ENCODE measurements at places on chromosomes 1 and 21.

DNA sequence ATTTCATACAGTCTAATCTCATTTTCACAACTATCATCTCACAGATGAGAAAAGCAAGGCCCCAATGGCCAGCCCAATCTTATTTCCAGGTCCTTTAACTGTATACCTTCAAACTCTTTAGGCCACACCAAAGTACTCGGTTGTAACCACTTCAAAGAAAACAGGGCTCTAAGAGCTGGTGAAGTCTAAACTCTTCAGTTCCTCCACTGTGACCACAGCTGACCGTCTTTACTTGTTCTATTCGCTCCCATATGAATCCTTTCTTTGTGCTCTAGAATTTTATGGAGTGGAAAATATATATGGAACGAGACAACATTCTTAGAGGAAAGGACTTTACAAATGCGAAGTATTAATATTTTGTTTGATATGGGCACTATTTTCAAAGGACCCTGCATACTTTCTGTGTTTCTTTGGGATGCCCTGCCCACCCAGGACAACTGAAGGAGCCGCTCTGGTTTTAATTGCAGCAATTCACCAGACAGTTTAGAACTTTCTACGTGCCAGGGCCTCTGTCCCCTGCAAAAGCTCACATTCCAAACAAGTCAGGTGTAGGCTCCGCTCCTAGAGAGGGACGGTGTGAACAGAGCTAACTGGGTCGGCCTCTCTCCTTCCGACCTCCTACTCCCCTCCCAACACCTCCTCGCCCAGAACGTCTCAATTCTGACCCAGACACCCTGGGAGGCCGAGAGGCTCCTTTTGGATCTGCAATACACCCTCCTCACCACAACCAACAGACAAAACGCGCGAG, 15.7 kb downstream of the IER5 start:
- no peak for DNase-seq

GRCh38 chr1:61445269-61445825, 279.6 kb downstream of the TM2D1 start:
- DNase-seq = no peak

GRCh38 chr21:45841033-45841432, 140.5 kb upstream of the COL6A1 start:
- DNase-seq = no peak

DNA sequence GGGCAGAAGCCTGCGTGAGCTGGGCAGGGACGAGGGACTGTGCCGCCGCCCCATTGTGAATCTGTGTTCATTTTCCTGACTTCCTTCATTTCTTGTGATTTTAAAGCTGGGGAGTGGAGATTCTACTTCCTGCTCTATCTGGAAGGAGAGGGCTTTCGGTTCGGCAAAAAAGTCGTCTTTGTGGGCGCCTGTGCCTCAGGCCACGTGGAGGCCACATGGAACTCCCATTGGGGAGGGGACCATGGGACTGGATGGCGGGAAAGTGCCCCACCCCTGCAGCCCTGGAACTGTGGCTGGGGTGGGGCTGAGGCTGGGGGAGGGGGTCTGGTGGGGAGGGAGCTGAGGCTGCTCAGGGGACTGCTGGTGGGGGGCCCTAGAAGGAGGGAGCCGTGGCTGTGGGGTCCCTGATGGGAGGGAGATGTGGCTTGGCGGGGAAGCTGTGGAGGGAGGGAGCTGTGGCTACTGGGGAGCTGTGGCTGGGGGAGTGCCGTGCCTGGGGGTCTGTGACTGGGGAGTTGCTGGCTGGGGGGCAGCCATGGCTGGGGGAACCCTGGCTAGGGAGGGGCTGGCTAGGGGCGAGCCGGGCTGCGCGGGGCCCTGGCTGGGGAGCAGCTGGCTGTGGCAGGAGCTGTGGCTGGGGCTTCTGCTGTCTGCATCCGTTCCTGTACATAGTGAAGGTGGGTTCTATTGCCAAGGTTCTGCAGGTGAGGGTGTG, 31.5 kb downstream of the COL18A1 start:
- no peak for DNase-seq

DNA sequence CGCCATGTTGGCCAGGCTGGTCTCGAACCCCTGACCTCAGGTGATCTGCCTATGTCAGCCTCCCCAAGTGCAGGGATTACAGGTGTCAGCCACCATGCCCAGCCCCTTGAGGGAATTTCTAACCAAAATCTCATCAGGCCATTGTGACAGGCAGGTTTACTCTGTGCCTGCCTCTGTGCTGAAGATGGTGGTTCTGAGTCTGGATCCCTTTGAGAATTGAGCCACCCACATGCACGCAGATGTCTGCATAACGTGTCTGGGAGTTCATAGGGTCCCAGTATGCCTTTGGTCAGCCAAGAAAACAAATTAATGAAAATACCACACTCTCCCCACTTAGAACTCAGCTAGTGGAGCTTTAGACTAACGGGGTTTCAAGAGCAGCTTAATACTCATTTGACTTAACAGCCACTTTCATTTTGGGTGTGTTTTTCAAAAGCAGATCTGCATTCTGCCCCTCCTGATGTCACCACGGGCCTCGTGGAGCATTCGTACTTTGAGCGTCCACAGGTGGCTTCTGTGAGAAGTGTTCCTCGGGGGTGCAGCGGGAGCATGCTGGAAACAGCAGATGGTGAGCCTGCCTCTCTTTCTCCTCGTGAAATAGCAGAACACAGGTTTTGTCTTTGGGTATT, 45.3 kb downstream of the DIP2A start:
- DNase-seq = no peak

- DNase-seq = no peak
These were observed 67.8 kb downstream of the NID1 start for GRCh38 chr1:235997049-235997448.

DNA sequence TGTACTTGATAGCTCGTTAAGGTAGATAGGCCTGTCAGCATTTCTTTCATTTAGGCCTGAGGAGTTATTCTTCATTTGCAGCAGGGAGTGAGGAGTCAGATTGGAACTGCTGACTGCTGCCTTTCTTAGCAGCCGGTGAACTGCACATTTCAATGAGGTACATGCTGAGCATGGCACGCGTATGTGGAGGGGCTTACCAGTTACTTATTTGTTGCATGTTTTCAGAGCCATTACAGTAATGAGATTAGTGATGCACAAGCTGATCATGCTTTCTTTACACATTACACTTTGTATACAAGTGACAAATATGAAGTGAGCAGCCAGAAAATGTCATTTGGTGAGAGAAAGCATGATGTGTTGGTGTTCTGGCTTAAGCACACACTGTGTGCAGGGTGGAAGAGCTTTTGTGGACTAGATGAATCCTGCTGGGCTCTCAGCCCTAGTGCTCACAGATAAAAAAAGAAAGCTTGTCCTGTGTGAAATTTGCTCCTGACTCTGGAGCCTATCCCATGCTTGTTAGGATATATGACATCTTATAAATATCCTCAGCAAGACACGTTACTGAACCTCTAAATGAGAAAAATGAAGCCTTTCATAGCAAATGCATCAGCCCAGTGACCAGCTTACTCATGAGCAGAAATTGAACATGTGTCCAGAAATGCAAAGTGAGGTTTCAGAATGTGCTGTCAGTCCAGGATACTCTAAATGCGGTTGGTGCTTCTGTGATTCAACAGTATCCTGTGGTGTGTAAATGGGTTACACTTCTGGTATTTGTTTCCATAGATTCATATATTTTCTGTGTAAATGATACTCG, 574.7 kb upstream of the ADGRL2 start:
- no peak for DNase-seq

DNA sequence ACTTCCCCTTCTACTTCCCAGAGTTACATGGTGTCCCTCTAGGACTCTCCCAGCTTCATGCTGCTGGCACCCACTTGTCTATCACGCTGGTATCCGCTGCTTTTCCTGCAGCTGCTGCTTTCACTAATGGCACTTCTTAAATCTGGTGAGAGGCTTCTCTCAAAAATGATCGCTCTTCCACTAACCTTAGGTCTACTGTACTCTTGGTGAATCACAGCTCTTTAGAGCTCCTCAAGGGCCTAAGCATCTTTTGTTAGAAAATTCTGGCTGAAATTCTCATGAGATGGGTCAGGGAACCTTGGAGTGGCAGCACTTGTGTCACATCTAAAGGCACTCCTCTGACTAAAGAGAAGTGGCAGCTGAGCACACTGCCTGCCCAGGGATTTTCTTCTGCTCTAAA, 32.1 kb downstream of the ZMYND12 start:
- DNase-seq = no peak

DNA sequence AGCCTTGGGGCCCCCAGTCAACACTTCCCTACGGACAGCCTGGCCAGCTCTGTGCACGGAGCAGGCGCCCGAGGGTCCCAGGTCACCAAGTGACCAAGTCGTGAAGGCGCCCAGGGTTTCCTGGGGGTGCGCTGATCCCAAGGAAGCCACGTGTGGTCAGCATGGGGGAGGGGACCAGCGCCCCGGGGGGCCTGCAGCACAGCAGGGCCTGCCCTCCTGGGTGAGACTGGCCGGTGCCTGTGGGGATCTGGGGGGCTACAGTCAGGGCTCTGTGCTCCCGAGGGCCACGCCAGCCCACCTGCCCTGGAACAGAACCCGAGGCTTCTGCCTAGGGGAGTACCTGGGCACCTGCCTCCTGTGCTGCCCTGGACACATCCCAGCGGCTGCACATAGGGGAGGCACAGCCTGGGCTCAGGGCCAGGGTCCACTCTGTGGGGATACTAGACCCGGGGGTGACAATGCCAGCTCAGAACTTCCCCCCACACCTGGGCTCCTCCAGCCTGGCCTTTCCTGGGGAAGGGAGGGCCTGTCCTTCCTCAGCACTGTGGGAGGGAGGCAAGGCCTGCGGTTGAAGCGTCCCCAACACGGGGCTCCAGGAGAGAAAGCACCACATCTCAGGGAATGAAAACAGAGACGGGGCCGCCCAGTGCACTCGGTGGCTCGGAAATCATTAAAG, 6.2 kb upstream of the POFUT2 start:
- DNase-seq = peak; percentile 80

DNA sequence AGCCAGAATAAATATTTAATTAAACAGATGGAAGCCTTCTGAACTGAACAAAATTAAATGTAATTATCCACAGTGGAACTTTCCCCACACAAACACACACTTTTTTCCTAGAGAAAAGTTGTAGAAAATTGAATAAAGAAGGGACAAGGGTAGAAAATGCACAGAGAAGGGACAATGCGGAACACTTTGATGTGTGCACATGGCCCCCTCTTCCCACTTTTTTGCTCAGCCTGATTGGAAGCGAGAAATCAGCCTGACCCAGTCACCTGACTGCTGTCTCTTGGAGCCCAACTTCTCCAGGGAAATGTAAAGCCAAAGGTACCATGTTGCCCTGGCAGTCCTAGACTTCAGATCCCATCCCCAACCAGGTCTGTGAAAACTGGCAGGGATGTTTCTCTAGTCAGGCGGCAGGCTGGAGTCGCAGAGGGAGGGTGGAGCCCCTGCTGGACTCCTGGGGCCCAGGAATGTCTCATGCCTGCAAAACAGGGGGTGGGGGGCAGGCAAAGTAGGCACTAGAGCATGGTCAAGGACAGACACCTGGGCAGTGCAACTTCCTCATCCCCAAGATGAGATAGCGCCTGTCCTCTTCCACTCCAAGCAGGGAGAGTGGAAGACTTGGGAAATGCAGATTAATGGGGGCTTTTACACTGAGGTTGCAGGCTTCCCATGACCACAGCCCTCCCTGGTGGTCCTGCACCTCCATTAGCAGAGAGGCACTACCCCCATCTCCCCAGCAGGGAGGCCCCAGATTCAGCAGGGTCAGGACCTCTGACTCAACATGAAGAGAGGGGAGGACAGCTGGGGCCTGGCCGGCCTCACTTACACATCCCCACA, 2.8 kb downstream of the CERS2 start:
- no peak for DNase-seq

DNA sequence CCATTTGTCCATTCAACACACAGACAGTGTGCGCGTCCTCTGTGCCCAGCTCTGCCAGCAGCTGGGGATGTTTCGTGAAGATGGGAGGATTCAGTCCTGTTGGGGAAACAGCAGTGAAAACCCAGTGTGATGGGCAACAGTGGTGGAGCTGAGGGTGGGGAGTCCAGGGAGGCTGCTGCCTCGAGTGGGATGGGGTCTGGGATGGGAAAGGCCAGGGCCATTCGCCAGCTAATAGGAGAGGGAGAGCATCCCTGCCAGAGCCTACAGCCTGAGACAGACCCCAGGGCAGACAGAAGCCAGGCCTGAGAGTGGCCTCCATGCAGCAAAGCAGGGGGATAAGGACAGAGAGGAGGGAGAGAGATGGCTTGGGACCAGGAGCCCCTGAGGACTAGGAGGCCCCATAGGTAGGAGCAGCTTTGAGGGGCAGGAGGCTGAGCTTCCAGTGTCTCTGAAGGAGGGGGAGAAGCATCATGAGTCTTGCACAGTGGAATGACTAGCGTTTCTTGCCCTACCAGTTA, 252.6 kb downstream of the NPHP4 start:
- no peak for DNase-seq

- no peak for DNase-seq
These were observed 71.1 kb downstream of the SETD4 start for GRCh38 chr21:35989138-35989735.

GRCh38 chr1:28811766-28812668, at the start of gene OPRD1:
TSS of gene OPRD1 (plus strand) at chr1:28812170. CDS start at chr1:28812384, 214 bp downstream.
- no peak for DNase-seq

DNA sequence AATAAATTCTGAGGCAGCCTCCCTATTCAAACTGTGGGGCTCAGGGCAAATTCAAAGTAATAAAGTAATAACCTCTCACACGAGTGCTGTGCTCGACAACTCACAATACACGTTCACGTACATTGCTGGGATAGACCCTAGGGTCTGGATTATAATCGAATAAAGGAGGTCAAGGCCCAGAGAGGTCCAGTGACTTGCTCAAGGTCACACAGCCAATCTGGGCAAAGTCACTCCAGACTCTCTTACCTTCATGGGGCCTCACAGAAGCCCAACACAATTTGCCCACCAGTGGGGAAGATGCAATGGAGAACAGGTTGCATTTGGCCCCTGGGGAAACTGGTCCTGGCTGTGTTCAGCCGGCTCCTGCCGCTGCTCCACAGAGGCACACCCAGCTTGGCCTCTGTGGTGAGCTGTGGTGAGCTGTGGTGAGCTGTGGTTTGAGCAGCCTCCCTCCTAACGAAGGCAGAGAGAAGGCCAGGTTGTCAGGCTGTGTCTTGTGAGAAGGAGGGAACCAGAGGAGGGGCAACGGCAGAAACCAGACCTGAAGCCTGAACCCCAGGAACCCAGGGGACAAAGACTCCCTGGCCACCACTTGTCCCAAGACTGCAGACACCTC, 35.1 kb downstream of the NUAK2 start:
- DNase-seq = no peak

- DNase-seq = no peak
These were observed 6.0 kb downstream of the COL24A1 start for GRCh38 chr1:86150553-86151055.

GRCh38 chr1:46595127-46595526, 8.9 kb downstream of the MKNK1 start:
- no peak for DNase-seq
